T follicular helper cell (primary cell): ENCODE measurements at places on chromosomes 1 and 21.

DNA sequence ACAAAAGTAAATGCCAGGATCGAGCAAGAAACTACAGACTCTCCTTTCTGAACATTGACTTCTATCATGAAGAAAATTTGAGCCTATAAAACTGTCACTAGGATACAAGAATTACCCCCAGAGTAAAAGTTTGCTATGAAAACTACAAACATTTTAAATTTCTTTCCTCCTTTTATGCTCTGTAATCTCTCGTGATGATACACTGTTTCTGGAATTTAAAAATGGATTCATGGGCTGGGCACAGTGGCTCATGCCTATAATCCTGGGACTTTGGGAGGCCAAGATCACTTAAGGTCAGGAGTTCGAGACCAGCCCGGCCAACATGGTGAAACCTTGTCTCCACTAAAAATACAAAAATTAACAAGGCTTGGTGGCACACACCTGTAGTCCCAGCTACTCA is 181.3 kb downstream of the ZNF281 start:
- DNase-seq: no peak

GRCh38 chr1:41243079-41243385 is 926 bp upstream of the SCMH1 start:
- DNase-seq: no peak

DNA sequence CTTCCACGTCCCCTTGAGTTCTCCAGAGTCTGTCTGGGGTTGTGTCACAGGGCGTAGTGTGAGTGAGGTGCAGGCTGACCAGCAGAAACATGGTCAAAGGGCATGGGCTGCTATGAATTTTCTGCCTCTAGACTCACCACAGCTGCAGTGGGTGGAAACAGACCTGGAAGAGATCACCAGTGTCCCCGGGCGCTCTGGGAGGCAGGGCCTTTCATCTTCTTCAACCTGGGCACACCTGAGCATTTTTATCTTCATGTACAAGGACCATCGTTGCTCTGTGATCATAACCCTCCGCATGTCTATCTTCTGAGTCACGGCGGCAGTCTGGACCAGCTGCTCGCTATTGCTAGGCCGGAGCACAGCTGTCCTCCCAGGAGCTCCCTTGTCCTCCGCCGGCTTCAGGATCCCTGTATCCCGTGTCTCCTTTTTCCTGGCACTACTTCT is 29.6 kb downstream of the DEGS1 start:
- DNase-seq: no peak

DNA sequence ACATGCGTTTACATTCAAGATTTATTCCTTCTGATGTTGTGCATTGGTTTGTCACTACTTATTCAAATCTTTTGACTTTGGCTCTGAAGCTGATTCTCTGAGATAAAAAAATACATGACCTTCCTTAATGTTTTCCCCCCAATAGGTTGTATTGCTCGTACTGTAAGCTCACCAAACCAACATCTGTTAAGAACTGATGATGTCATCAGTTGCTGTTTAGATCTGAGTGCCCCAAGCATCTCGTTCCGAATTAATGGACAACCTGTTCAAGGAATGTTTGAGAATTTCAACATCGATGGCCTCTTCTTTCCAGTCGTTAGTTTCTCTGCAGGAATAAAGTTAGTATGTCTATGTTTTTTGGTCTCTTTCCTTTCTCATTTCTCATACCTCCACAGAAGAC is 390.2 kb downstream of the ZP4 start:
- DNase-seq: no peak

DNA sequence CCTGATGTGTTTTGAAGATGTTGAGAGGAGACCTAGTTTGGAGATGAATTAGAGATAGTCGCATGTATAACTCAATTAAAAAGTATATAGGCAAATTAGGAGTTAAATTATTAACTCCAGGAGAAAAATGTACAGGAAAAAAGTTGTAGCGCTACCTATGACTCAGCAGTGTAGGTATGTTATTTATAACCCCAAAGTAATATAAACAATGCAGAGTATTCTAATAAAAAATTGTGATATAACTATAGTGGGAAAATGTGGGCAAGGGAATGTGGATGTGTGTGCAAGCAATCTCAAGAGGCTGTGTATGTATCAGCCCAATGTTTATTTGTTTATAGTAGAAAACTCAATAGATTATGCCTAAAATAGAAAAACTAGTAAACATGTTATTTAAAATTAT is 144.5 kb downstream of the BRINP2 start:
- DNase-seq: no peak

- no peak for DNase-seq
Observed at GRCh38 chr1:57132993-57133622, 167.3 kb upstream of the C8B start.

- DNase-seq: peak; percentile 6
Observed at GRCh38 chr1:109910963-109911798, 532 bp downstream of the CSF1 start.

- no peak for DNase-seq
Observed at GRCh38 chr1:151013518-151013917, 5.3 kb downstream of the PRUNE1 start.

- no peak for DNase-seq
Observed at GRCh38 chr1:117967881-117968280, 38.3 kb downstream of the WDR3 start.

DNA sequence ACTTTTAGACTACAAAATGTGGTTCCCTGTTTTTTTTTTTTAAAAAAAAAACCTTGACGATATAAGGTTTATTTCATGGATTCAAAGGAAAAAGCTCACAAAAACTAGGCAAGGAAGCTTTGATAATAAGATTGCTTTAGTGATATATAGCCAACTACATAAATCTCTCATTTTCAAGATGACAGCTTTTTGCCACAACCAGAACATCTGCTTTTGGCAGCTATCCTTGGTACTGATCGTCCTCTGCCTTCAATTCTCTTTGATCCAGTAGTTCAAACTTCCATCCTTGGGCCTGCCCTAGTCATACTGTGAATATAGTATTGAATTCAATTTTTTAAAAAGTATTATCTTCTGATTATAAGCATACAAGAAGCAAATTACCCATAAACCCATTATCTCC is 72.9 kb upstream of the CD53 start:
- no peak for DNase-seq

GRCh38 chr1:163604896-163605295 is 283.1 kb downstream of the NUF2 start:
- no peak for DNase-seq

GRCh38 chr1:208510192-208510952 is 266.2 kb upstream of the PLXNA2 start:
- no peak for DNase-seq

DNA sequence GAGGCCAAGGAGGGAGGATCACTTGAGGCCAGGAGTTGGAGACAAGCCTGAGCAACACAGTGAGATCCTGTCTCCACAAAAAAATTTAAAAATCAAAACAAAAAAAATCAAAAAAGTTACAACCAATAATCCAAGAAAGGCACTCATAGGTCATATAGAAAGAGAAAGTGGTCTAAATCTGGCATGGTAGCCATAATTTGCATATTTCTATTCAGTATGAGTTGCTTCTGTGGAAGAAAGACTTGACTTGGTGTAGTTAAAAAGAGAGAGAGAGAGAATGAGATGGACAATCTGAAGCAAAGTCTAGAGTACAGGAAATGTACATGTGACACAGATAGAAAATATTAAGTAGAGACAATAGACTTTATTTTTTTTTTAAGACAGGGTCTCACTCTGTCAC is 22.5 kb downstream of the JMJD4 start:
- DNase-seq: no peak

DNA sequence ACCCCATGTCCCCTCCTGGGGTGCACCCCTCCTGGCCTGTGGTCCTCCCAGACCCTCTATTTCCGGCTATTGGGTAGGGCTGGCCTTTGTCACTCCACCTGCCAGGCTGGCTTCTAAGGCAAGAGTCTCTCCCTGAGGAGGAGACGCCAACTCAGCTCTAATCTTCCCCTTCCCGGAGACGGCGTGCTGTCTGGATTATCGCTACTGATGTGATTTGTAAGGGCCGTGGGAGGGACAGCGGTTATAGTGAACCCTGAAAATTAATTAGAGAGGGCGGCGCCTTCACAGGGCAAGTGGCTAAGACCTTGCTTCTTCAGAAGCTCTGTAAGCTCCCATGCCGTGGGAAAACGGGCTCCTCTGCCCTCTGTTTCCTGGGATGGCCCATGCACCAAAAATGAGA is 207.0 kb upstream of the VAMP3 start:
- no peak for DNase-seq

- peak; percentile 15 for DNase-seq
Observed at GRCh38 chr1:37602750-37603694, 7.3 kb upstream of the GNL2 start.

GRCh38 chr1:199759268-199759730 is 268.2 kb upstream of the NR5A2 start:
- DNase-seq: no peak

DNA sequence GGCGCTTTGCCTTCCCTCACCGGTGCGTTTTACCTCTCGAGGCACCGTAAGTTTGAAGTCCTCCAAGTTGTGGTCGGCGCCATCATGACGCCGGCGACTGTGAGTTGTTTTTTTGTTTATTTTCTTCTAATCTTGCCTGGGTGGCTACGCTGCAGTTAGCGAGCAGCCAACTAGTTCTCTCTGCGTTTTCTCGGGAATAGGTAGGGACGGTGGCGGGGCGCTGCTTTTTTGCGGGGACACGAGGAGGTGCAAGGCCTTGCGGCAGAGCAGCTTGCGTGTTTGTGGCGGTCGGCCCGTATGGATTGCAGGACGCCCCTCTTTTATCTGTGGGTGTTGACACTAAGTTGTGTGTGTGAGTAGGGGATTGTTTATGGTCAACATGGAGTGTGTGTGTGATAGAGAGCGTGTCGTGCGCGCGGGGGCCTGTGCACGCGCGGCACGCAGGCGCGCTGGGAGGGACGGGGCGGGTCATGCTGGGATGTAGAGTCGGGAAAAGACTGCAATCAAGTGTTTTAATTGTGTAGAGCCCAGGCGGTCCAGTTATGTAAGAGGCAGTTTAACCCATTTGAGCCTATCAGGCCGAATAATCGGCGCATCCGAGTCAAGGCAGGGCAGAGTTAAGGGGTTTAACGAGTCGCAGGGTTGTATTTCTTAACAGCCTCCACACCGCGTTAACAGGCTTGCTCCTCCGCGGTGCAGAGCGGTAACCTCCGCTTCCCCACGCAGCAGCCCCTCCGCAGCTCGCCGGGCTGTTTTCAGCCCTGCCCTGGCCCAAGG is 1.2 kb upstream of the NEGR1 start:
- no peak for DNase-seq

- DNase-seq: no peak
Observed at GRCh38 chr1:109946511-109946910, 35.9 kb downstream of the CSF1 start.

- no peak for DNase-seq
Observed at GRCh38 chr1:228472655-228473054, 14.5 kb upstream of the RNF187 start.

- no peak for DNase-seq
Observed at GRCh38 chr1:84272401-84272800, 29.1 kb upstream of the SAMD13 start.

DNA sequence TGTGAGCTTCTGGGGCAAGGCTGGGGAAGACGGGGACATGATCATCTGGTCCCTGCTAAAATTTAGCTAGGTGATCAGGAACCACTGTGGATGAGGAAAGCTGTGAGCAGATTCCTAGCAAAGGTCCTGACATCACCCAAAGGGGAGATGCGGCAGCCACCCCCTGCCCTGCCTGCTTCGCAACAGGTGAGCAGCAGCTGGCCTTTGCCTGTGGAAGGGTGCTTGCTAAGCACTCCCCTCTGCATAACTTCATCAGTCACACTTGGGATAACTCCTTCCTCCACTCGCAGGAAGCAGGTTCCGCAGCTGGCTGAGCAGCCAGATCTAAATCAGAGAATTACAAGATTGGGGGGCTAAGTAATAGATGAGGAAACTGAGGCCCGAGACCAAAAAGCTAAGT is 51.2 kb downstream of the KCNN3 start:
- DNase-seq: no peak

DNA sequence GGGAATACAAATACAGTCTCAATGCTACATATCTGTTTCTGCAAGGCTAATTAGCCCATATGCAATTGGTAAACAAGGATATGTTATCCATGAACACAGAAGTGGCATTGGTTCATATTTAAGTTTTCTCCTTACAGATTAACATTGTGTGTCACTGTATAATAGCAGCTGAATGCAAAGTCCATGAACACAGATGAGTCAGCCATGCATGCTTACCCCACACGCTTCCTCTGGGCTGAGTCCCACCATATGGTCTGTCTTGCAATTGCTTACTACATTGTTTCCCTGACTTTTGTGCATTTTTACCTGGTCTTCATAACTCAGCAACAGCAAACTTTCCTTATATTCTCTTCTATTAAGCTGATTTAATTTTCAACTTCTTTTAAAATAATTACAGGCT is 41.5 kb upstream of the TSNAX start:
- no peak for DNase-seq

DNA sequence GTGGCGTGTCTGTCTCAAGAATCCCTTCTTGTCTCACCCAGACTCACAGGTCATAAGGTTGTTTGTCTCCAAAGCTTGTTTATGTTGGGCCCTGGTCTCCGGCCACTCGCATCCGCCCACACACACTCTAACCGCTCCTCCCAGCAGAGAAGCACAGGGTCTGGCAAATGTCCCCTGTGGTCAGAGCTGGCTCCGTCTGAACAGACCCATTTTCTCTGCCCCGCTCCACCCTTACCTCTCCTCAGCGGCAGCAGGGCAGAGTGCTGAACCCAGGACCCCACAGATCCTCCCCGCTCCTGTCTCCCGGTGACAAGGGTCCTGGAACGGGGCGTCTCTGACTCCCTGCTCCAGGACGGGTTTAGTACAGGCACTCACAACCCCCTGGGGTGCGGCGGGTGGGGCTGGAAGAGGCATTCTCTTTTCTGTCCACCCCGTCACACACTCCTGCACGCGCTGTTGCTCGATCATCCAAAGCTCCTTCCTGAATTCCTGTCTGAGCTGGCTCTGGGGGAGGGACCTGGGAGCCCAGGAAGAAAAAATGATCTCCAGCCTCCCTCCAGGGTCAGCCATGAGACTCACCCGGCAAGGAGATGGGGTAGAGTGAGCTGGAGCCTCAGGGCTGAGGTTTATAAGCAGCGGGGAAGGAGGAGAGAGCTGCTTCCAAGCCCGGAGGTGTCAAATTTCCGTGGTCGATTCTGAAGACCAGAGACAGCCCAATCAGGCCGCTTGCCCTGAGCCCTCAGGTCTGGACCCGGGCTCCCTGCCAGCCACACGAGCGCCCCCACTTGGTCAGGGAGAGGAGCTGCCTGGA is at the start of gene S100A13:
Gene S100A13, minus strand, starts transcription at position 602 of the 811 bp plus-strand sequence. CDS start 1,033 bp downstream, outside the sequence.
- no peak for DNase-seq

- no peak for DNase-seq
Observed at GRCh38 chr1:29096231-29096886, 27.3 kb downstream of the TMEM200B start.

DNA sequence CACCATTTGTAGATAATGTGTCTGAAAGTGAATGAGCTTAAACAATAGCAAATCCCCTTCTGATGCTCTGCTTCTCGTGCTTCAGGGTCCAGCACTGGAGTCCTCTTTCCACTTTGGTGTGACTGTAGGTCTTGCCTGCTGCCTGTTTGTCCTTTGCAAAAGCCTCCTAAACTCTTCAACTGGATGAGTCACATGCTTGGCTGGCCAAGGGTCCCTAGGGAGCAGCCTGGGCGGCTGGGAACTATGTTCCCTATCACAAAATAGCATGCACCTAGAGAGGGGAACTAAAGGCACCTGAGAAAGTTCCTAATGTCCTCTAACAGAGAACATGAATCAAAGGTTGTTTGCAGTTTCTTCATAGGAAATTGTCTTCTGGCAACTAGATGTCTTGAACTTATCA is 607.2 kb upstream of the PLXNA2 start:
- no peak for DNase-seq
